ENCODE measurements at places on chromosomes 7 and 10.

- DNase-seq, result no peak
These were observed 274.6 kb upstream of the KLF6 start for GRCh38 chr10:4059471-4060138.

DNA sequence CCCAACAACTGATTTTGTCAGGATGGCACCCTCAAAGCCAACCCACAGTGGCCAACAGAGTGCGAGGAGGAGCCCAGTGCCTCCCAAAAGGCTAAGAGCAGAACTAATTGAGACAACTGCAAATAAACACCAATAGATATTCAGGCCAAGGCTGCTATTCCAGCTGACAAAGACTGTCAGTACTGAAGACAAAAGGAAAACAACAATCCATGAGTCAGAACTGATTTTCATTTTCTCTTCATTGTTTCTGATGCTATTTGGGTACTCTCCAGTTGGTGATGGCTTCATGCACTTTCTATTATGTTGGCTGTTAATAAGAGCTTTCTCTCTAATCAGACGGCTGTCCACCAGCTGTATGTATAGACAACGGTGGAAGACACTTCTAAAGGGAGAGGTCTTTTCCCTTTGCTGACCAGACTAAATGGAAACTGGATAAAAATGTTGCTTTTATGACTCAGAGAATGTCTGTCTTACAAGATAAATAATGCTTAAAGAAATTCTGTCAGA is 515.9 kb downstream of the PARD3 start:
- DNase-seq, result no peak

GRCh38 chr10:75498884-75499350 is 67.5 kb downstream of the LRMDA start:
- DNase-seq, result no peak

DNA sequence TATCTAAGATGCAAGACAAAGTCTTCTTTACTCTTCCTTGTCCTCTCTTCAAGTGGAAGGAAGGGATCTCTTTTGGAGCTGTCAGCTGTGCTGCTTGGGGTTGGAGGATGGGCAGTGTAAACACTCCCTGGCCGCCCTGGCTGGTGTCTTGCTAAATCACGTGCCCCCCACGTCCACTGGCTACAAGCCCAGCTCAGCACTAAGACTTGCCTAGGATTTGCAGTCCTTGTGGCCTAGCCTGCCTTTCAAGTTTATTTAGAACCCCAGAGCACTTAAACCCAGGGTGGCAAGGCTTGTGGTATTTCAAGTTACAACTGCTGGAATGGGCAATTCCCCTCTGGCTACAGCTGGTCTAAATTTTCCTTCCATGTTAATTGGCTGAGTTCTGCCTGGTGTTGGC is 272.4 kb upstream of the MYO3A start:
- no peak for DNase-seq

DNA sequence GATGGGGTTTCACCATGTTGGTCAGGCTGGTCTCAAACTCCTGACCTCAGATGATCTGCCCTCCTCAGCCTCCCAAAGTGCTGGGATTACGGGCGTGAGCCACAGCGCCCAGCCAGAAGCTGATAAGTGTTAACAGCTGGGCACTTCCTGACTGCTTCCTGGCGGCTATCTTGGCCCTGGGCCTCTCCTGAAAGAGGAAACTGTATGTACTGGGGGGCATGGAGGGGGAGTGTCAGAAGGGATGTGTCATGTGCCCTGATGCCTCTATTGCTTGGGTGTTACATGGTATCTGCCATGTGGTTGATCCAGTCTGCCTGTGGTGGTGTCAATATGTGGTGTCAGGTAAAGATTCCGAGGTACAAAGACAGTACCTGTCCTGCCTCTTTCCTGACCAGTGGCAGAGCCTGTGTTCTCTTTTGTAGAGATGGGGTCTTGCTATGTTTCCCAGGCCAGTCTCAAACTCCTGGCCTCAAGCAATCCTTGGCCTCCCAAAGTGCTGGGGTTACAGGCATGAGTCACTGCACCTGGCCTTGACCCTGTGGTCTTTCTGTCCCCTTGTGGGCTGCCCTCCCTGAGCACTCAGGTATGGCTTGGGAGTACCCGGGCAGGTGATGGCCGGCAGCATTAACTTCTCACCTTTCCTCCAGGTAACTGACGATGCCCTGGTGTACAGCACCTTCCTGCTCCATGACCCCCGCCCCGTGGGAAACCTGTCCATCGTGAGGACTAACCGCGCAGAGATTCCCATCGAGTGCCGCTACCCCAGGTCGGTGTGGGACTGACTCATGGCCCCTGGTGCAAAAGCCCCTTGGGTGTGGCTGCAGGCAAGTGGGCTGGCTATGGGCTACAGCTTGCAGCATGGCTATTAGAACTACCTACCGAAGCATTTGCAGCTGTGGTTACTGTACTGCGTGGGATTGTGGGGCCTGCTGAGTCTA is 4.4 kb downstream of the ZP3 start:
- no peak for DNase-seq

DNA sequence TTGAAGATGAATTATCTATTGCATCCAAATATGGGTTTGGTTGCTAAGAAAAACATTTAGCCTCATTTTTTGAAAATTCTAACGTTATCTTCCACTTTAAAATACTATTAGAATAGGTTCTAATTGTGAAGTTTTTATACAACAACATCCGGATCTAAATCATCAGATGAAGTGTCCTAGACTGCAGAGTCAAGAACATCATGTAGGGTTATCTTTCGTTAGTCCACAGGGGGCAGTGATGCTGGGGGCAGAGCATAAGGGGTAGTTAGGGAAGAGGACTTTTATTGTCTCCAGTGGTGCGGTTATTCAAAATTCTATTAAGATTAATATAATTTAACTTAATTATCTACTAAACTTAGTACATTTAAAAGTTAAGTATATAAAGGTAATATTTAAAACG is 990.6 kb upstream of the PHF14 start:
- DNase-seq, result no peak

GRCh38 chr7:39430441-39430840 is 135.8 kb upstream of the YAE1 start:
- no peak for DNase-seq

- no peak for DNase-seq
These were observed 60.4 kb downstream of the INSYN2A start for GRCh38 chr10:127135844-127136577.

DNA sequence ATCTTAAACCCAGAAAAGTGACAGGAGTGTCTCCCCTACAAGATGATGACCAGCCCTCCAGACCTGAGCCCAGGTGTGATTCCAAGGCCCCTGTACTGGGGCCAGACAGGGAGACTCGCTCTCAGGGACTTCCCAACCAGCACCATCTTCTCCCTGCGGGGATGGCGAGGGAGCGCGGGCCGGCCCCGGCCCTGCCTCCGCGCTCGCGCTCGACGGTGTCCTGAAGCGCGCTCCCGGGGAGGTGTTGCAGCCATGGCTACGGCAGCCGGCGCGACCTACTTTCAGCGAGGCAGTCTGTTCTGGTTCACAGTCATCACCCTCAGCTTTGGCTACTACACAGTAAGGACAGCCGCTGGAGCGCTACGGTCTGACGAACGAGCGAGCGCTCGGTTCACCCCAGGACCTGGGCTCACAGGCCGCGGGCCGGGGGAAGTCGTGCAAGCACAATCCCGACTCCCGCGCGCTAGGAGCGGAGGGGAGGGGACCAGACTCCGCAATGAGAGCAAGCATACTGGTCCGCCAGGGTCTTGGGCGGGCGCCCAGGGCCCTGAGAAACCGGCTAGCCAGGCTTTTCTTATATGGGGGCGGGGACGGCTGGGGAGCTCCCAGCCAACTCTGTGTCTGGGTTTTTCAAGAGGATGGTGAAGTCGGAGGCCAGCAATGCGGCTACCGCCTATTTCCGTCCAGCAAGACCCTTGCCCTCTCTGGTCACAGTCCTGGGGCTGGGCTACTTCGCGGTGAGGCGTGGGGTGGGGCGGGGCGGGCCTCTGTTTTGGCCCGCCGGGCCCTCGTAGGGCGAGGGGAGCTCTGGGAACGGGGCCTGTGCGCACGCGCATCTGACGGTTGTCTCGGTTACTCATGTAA is at the start of gene TMEM254:
Gene TMEM254 (plus strand): TSS at position 218 of the 864 bp plus-strand sequence. CDS start 35 bp downstream, at position 253.
- peak; percentile 71 for DNase-seq

GRCh38 chr7:57867884-57868701 is 418.1 kb downstream of the ZNF716 start:
- no peak for DNase-seq

DNA sequence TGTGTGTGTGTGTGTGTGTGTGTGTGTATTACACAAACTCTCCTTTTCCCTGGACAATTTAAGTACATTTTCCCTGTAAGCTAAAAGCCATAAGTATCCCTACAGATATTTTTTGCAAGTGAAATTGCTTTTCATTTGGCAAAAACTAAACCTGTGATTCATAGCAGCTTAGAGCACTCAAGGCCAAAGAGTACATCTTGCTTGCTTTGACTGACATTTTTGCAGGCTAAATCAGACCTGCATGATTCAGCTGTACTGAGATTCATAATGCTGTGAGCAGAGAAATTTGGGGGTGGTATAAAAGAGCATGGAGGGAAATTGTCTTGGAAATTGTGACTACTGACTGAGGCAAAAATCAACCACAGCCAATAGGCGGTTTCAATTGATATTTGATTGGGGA is 500.4 kb downstream of the GFRA1 start:
- peak; percentile 18 for DNase-seq

GRCh38 chr10:129421399-129422010 is 45.5 kb upstream of the MGMT start:
- no peak for DNase-seq

DNA sequence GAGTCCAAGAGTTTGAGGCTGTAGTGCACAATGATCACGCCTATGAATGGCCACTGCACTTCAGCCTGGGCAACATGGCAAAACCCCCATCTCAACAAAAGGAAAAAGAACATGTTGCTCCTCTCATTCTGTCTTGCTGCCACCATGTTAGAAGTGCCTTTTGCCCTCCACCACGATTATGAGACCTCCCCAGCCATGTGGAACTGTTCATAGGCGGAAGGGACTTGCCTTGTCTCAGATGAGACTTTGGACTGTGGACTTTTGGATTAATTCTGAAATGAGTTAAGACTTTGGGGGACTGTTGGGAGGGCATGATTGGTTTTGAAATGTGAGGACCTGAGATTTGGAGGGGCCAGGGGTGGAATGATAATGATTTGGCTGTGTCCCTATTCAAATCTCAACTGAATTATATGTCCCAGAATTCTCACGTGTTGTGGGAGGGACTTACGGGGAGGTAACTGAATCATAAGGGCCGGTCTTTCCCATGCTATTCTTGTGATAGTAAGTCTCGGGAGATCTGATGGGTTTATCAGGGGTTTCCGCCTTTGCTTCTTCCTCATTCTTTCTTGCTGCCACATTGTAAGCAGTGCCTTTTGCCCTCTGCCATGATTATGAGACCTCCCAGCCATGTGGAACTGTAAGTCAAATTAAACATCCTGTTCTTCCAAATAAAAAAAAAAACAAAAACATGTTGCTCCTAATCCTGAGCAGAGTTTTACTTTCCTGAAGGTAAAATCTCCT is 22.3 kb downstream of the DLG5 start:
- DNase-seq, result no peak

- peak; percentile 40 for DNase-seq
These were observed 12.0 kb downstream of the AFAP1L2 start for GRCh38 chr10:114392112-114392835.

All from astrocyte of the cerebellum (primary cell).